Epithelial cell of alveolus of lung (primary cell): ENCODE measurements at places on chromosomes 3 and 15. TPM values are rescaled to one million over a fixed set of nuclear protein-coding genes. Genes with fewer than 3 reads are reported as not detected.

MEGF11 gene
- total RNA-seq: not detected in 2 replicates

ADAMTSL3 gene
- 1.3 and 4.2 TPM in 2 replicates for total RNA-seq

NGLY1 gene
- 10.6 and 14.5 TPM in 2 replicates for total RNA-seq

GHRL gene
- not detected in 2 replicates for total RNA-seq

MON1A gene
- 14.5 and 15.6 TPM in 2 replicates for total RNA-seq

CNTN3 gene
- 0.78 and 3.4 TPM in 2 replicates for total RNA-seq

RTP3 gene
- not detected in 2 replicates for total RNA-seq

ECE2 gene
- not detected in 2 replicates for total RNA-seq

FBXO45 gene
- total RNA-seq: 7.6 and 9.0 TPM in 2 replicates

FGF7 gene
- 53.8 and 162 TPM in 2 replicates for total RNA-seq

FRMD4B gene
- total RNA-seq: 2.1 and 3.0 TPM in 2 replicates

KLHL40 gene
- total RNA-seq: not detected in 2 replicates

IQCF5 gene
- total RNA-seq: not detected in 2 replicates

RNU5B-1 gene
- total RNA-seq: not detected in 2 replicates
